CD4-positive, alpha-beta T cell treated with Interleukin-10 for 1 hour (primary cell): ENCODE measurements at places on chromosomes 1 and 21.

DNA sequence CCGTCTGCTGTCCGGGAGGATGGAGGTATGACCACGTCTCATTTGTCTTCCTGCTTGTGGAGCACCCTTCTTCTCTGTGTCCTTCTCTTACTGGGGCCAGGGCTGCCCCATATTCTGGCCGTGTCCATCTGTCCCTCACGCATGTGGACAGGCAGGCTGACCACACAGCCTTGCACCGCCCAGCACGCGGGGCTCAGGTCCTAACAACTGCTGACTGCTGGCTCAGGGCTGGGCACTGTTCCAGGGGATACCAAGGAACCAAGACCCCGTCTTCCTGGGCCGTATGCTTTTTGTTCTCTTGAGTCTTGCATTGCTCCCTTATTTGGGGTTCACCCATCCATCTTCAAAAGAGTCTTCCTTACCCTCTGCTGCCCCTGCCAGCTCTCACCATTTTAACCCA lies 17.5 kb upstream of the SPSB1 start:
- DNase-seq = no peak

- DNase-seq = no peak
Measured at GRCh38 chr1:210981490-210981889, 152.5 kb downstream of the KCNH1 start.

GRCh38 chr21:20999659-21000058 lies 1.4 kb downstream of the NCAM2 start:
- DNase-seq = peak; percentile 28

DNA sequence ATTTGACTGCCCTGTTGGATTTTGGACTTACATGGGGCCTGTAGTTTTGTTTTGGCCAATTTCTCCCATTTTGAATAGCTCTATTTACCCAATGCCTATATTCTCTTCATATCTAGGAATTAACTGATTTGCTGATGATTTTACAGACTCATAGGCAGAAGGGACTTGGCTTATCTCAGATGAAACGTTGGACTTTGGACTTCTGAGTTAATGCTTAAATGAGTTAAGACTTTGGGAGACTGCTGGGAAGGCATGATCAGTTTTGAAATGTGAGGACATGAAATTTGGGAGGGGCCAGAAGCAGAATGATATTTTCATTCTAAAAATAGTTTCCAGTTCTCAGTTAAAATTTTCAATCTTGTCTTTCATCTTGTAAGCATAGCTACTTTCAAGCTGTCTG lies 222.3 kb downstream of the COP1 start:
- DNase-seq = no peak

- no peak for DNase-seq
Measured at GRCh38 chr1:157390651-157391050, 161.7 kb downstream of the FCRL5 start.

DNA sequence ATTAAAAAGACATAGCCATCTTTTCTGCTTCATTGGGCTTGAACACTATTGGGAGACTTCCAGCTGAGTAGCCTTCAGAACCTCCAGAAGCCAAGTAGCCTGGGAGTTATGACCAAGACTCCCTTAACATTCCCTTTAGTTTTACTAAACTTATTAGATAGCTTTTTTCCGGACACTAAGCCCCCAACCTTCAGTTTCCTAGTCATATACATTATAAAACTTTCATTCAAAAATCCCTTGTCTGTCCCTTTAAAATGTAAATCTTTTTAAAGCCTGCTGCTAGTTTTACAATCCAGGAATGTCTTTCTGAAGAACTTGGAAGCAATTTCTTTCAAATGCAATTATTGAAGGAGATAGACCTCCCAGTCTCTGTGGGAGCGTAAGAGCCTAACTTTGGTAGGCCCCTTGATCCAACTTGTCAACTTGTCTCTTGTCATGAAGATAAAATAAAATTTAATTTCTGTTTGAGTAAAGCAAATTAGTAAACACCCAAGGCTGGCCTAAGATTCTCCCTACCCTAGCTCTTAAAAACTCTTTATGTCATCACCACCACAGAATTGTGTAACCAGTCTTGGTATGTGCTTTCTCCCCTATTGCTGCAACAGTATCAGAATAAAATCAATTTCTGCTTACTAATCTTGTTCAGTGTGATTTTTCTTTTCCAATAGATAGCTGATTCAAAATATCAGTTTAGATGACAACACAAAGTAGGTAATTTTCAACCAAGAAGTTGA lies 796.2 kb downstream of the PLA2G4A start:
- DNase-seq = no peak

DNA sequence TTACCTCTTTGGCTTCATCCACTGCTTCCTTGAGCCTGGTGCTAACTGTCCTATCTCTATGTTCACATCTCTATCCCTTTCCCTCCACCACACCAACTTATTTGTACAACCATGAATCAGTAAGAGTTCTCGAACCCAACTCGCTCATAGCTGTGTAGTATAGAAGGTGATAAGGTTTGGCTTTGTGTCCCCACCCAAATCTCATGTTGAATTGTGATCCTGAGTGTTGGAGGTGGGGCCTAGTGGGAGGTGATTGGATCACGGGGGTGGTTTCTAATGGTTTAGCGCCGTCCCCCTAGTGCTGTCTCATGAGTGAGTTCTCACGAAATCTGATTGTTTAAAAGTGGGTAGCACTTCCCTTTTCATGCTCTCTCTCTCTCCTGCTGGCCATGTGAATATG lies 235.6 kb upstream of the FMN2 start:
- DNase-seq = no peak

DNA sequence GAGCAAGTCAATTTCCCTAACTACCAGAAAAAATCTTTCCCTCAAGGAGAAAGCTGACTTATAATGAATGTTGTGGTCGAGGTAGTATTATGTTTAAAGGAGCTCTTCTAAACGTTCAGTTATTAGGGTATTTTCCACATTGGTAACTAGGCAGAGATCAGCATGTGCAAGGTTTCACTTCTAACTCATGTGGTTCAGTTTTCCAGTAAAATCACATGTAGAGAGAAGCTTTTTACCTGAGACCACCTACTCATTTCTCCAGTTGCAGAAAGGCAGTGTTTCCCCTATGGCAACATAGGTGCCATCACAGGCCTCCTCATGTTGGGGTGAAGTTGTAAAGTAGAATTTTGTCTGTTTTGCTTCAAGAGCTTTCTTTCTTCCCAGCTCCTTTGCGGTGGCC lies 23.7 kb downstream of the IL23R start:
- no peak for DNase-seq

- no peak for DNase-seq
Measured at GRCh38 chr1:81349194-81349965, 451.4 kb upstream of the ADGRL2 start.

DNA sequence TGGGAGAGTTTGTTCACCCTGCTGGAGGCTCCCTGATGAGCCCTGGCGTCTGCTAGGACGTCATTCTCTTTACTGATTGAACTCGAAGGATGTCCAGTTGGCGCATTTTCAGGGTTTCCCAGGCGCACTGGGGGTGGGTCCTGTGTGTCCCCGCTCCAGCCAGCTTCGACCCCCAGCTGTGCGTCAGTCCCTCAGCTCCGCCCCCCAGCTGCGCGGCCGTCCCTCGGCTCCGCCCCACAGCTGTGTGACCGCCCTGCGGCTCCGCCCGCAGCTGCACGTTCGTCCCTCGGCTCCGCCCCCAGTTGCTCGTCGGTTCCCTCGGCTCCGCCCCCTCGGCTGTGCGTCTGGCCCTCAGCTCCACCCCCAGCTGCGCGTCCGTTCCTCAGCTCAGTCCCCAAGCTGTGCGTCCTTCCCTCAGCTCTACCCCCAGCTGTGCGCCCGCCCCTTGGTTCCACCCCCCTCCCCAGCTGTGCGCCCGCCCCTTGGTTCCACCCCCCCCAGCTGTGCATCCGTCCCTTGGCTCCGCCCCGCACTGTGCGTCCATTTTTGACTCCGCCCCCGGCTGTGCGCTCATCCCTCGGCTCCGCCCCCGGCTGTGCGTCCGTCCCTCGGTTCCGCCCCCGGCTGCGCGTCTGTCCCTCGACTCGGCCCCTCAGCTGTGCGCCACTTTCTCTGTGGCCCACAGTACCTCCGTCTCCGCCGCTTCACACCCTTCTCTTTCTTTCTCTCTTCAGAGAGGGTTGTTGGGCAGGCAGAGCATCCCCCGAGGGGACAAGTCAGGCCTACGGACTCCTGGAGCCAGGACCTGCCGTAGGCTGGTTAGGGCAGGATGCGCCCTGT lies 61.3 kb downstream of the FAAP20 start:
- peak; percentile 98 for DNase-seq

- DNase-seq = no peak
Measured at GRCh38 chr1:22111620-22112019, 31.3 kb downstream of the WNT4 start.

DNA sequence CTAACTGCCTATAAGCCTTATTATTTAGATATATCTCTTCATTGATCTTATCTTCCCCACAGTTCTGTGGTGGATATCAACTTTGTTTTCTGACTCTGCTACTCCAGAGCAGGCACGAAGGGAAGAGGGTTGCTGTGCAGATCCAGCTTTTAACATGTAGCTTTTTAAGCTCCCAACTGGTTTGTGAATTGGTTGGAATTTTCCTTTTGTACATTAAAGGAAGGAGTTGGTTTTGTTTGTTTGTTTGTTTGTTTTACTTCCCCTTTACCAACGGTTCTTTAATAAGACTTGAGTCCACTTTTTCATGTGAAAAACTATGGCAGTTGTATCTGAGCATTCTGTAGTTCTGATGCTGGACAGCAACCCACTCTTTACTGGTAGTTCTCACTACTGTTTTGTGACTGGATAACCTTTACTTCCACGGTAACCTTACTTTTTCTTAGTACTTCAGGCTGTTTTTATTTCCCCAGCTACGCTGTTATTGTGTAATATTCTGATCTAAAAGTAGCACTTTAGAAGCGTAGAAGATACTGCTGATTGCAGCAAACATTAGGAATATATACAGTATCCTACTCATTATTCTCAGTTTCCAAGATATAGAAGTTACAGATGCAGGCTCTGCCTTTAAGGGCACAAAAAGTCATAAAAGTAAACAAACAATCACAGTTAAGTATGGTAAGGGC lies 1.6 kb downstream of the GNPAT start:
- DNase-seq = peak; percentile 3

DNA sequence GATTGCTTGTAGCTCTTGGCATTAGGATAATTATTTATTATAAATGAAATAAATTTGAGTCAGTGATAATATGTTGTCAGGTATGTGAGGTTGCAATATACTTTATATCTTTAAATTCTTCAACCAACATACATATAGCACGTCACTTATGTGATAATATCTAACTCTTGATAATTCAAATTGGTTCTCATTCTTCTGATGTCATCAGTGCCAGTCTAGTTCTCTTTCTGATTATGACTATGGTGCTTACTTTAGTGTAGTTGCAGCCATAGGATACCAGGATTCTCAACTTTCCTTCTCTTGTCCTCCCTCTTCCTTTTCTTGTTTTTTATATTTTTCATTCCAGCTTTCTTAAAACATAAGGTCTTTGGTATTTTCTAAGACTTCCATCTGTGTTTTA lies 34.8 kb upstream of the ATP6V1G3 start:
- DNase-seq = no peak

DNA sequence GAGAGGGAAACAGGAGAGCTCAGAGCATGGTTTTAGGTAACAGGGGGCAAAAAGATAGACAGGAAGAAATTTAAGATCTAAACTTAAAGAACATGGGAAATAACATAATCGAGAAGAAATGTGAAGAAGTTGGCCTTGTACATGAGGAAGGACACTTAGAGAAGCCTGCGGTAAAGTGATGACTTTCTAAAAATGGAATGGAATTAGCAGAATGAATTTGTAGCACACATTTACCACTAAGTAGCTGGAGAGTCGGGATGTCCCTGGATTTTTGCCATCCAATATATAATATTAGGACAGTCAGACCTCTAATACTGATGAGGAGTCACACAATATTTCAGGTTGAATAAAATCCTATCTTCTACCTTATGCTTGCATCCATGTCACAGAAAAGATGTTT lies 77.7 kb upstream of the C1orf87 start:
- DNase-seq = no peak

DNA sequence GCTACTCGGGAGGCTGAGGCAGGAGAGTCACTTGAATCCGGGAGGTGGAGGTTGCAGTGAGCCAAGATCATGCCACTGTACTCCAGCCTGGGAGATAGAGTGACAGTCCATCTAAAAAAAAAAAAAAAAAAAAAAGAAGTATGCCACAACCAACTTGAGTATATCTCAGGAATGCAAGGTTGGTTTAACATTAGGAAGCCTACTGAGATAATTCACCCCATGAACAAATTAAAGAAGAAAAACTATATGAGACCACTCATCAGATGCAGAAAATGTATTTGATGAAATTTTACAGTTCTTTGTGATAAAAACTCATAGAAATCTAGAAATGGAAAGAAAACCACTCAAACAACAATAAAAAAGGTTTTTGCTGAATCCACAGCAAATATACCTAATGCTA lies 373.8 kb downstream of the LMO4 start:
- DNase-seq = no peak

DNA sequence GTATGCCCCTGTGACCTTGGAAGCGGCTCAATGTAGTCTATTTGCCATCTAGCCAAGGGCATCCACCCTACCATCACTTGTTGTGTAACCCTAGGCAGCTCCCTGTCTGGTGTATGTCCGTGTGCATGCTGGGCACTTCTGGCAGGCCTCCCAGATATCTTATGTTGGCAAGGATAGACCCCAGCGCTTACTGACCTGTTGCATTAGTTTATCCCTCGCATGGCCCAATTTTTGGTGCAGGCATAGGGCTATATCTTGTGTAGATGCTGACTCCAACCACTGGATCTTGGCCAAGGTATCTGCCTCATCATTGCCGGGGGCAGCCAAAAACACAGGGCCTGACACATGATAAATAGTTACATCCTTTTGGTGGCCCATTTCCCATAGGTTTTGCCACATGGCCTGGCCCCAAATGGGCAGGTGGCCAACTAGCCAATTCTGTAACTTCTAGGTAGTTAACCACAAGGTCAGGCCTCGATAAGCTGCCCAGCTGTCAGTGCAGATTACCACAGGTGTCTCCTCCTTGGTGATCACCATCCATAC lies 14.0 kb upstream of the TBX19 start:
- DNase-seq = no peak

- no peak for DNase-seq
Measured at GRCh38 chr1:67213164-67213563, 46.9 kb downstream of the IL23R start.

DNA sequence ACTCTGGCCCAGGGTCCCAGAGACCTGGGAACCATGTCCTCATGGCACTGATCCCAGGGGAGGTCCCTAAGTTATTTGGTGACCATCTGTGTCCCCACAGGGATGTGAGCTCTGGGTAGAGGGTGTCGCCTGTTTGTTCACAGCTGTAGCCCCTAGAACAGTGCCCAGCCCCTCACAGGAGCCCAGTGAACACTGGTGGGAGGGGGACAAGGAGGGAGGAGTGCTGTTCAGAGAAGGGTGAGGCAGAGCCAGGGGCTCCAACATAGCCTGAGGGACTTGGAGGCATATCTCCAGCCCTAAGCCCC lies 450.4 kb downstream of the MATN1 start:
- DNase-seq = no peak

GRCh38 chr21:34995979-34996303 lies 53.2 kb downstream of the RUNX1 start:
- no peak for DNase-seq

DNA sequence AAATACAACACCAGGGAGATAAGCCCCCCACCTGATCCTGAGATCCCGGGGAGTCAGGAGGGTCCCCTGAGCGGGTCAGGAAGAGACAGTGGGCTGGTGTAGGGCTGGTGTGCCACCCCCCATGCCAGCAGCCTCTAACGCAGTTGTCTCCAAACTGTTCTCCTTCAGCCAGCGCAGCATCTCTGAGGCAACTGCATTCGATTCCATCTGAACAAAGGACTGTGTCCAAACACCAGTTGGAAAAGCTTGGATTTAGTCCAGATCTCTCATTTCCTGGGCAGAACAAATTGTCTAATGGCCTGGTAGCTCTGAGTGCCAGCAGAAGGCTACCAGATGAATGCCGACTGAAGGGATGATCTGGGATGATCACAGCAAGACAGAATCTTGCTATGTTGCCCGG lies 44.1 kb upstream of the EIF4G3 start:
- DNase-seq = no peak
